Gastroesophageal sphincter (tissue), 4 donors: ENCODE measurements at places on chromosomes 5 and 9.

- ATAC-seq, result no peak
Measured at GRCh38 chr5:149683964-149684363, 46.1 kb upstream of the PPARGC1B start.

- no peak for ATAC-seq
Measured at GRCh38 chr5:1156033-1156753, 44.3 kb upstream of the SLC12A7 start.

DNA sequence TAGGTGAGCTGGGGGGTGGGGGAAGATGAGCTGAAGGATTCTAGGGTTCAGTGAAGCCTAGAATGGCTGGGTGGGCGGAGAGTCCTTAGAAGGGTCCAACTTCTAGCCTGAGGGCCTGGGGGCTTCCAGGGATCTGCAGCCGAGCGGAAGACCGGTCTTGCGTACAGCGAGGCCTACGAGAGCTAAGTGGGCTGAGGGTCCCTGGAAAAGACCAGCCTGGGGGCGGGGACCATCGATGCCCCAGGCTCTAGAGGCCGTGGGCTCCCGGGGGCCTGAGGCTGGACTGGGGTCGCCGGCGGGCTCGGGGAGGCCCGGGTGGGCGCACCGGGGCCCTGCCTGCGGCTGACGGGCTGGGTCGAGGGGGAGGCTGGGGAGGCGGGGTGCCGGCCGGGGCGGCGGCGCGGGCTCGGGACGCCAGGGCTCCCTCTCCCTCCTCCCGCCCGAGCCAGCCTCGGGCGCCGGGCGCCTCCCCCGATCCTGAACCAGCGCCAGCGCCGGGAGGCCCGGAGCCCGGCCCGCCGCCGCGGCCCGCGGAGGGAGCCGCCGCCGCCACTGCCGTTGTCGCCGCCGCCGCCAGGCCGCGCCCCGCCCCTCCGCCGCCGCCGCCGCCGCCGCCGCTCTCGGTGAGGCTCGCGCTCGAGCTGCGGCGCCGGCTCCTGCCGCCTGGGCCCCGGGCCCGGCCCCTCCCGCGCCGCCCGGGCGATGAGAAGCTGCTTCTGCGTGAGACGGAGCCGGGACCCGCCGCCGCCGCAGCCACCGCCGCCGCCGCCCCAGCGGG is at the start of gene MVB12B:
TSS of gene MVB12B (plus strand) at position 602 of the 778 bp plus-strand sequence. CDS start at position 703, 101 bp downstream.
- peak; percentile 81 for ATAC-seq

DNA sequence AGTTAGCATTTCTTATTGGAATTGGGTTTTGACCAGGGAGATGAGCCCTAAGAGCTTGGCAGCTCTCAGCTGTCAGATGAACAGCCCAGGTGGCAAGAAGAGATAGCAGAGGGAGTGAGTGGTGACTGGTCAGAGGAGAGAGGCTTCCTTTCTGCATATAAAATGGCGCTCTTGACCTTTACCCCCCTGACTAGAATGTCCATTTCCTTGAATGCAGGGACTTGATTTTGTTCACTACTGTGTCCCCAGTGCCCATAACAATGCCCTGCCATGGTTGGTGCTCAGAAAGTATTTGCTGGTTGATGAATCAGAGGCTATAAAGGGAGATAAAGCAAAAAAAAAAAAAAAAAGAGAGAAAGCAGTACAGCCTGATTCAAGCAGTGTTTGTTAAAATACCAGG is 7.2 kb downstream of the CHMP5 start:
- no peak for ATAC-seq

- no peak for ATAC-seq
Measured at GRCh38 chr9:118306801-118307200, 602.6 kb downstream of the TLR4 start.

DNA sequence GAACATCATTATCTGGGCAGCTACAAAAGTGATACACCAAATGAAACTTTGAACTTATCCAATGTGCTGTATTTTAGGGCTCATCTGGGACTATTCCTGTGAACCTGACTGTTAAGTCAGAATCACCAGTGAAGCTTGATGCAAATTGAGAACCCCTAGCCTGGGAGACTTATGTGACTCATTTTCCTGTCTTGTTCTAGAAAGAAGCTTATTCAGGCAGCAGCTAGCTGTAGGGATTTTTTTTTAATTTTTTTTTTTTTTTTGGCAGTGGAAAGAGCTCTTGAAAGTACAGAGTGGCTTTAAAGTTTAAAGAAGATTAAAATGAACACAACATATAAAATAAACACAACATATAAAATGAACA is 81.1 kb upstream of the TNFAIP8 start:
- no peak for ATAC-seq

GRCh38 chr9:76692458-76693129 is 71.6 kb upstream of the PCA3 start:
- ATAC-seq, result no peak

DNA sequence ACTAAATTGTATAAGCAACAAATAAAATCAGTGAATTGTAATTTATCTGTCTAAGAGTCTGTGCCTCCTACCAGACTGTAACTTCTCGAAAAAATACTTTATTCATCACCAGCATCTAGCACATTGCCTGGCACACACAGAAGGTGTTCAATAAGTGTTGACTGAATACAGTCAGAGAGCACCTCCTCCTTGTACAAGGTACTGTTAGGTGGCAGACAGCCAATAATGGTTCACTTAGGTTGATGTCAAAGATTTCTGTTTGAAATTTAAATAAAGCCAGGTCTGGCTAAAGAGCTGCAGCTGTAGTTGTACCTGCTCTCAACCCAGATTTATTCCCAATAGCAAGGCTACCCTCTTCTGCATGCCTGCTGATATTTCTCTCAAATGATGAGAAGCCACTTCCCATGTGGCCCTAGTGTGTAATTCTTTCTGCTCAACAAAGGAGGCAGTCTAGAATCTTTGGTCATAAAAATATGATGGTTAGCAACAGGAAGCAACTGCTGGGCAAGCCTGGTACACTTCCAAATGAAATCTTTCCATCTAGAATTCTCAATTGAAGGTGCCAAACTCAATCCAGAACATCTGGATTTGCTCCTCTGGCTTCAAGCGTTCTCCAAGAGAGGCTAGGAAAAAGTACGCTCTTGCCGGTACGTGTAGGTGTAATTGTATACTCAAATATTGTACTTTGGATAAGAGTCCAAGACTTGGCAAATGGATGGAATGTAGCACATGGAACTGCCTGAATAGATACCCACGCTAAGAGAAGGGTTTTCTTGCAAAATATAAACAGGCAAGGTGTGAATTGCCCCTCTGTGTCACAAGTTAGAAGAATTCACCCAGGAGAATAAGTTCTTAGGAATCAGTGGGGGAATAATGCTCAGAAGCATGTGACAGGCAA is 95.6 kb downstream of the NR6A1 start:
- no peak for ATAC-seq

GRCh38 chr9:126971261-126971660 is 56.7 kb downstream of the RALGPS1 start:
- ATAC-seq, result no peak

- no peak for ATAC-seq
Measured at GRCh38 chr9:109590966-109591365, 92.9 kb upstream of the PTPN3 start.

DNA sequence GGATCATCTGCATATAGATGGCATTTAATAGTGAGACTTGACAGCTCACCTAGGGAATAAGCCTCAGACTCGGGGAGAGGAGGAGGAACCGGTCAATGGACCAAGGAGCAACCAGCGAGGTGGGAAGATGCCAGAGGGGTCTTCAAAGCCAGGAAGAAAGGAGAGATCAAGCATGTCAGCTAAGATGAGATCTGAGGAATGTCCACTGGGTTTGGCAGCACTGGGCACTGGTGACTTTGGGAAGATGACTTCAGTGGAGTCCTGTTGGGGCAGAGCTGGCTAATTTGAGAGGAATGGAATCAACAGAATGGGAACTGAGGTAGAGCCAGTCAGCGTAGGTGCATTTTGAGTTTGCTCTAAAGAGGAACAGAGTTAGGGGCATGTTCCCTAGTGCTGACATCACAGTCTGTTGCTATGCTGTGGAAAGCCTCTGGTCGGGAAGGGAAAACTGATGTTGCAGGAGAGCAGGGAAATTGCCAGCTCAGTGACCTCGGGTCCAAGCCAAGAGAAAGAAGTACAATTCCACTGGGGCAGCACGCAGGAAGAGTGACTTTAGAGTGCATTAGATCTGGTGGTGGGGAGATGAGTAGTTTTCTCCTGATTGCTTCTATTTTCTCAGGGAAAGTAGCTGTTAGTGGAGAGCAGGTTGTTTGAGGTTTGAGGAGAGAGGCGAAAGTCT is 56.9 kb downstream of the ZNF618 start:
- no peak for ATAC-seq
